ENCODE measurements at places on chromosomes 4 and X.

DNA sequence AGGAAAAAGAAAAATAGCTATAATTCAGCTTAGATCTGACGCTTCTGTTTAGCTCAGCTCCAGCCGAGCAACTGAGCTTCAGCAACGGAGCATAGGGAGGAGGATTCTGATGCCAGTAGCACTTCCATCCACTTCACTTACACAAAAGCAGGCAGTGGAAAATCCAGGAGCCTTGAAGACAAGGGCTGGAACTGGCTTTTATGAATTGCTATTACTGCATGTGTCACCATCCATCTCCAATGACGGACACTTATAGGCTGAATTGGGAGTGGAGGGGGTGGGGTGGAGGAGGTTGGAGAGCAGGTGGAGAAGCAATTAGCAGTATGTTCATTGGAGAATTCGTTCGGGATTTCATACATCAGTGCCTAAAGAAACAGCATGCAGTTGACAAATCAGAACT is 15.6 kb downstream of the ENOX2 start:
- no peak for DNase-seq

DNA sequence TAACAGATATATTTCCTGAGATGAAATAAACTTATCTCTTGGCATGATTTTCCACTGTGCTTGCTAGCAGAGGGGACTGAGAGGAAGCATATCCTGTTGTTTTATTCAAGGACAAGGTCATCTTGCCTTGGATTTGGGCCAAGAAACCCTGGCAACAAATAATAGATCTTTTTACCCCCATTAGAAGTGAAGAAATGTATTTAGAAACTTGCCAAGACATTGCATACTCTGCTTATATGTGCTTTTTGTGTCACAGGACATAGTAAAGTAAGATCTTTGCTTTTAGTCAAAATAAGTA is 170.2 kb downstream of the RAPGEF2 start:
- no peak for DNase-seq

- DNase-seq: no peak
These were observed 48.1 kb downstream of the ABCB7 start for GRCh38 chrX:75107863-75108509.

GRCh38 chr4:161828061-161828460 is 335.7 kb downstream of the FSTL5 start:
- no peak for DNase-seq

- no peak for DNase-seq
These were observed 340 bp downstream of the HNRNPD start for GRCh38 chr4:82373486-82373815.

DNA sequence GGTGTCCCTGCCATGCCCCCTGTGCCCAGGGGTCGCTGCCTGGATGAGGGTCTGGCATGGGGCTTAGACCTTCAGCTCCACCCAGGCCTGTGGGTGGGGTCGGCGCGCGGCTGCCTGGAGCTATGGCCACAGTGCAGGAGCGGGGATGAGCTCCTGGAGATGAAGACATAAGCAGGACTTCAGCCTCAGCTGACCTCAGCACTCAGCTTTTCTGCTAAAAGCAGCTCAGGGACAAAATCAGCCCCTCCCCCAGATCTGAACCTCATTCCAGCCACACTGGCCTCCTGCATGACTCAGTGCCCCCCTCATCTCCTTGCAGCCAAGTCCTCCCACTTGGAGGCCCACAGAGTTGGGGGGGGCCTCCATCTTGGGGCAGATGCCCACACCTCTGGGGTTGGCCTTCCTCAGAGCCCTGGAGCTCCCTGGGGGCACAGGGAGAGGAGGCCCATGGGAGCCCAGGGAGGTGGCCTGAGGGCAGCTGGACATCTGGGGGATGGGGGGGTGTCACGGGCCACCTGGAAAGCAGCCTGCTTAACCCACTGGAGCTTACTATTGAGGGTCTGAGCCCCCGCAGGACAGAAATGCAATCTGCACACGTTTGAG is 19.4 kb upstream of the CPLX1 start:
- no peak for DNase-seq

- DNase-seq: no peak
These were observed 35.7 kb upstream of the EGFL6 start for GRCh38 chrX:13533726-13534125.

- no peak for DNase-seq
These were observed 640 bp downstream of the BANK1 start for GRCh38 chr4:101791182-101791558.

GRCh38 chr4:186134257-186134656 is 29.8 kb downstream of the FAM149A start:
- no peak for DNase-seq

GRCh38 chr4:34619531-34620162 is 1624.7 kb downstream of the ARAP2 start:
- no peak for DNase-seq

GRCh38 chr4:185624259-185624589 is 88.9 kb upstream of the PDLIM3 start:
- DNase-seq: no peak

DNA sequence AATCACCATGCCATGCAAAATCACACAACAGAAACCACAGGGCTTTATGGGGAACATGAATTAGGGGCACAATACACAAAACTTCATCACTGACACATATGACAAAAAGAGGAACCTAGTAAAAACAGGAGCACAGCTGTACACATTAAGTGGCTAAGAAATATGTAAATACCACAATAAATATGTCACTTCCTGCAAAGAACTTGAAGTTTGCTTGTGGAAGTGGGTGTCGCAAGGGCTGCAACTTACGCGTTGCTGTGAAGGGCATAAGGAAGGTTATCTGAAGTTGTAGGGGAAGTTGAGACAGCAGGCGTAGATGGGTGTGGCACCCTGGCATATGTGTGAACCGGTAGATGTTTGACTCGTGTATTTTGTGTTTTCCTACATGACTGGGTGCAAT is 42.4 kb downstream of the CLCN4 start:
- DNase-seq: no peak

DNA sequence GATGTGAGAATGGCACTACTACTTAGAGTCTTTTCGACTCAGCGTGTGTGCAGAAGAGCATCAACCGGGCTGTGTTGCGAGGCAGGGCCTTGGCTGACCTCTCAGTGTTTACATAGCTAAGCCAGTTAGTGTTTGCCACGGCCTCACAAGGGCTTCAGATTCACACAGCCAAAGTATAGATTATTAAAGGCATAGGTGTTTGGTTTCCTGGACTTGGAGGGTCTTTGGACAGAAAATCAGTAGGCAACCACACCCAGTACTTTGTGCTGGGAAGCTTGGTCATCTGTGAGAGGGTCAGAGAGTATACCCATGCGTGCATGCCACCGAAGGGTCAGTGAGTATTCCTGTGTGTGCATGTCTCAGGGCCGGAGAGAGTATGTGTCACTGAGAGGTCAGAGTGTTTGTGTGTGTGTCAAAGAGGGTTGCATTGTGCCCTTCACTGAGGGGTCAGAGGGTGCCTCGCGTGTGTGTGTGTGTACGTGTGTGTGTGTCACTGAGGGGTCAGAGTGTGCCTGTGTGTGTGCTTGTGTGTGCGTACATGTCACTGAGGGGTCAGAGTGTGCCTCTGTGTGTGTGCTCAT is 69.7 kb upstream of the MSANTD1 start:
- DNase-seq: no peak

DNA sequence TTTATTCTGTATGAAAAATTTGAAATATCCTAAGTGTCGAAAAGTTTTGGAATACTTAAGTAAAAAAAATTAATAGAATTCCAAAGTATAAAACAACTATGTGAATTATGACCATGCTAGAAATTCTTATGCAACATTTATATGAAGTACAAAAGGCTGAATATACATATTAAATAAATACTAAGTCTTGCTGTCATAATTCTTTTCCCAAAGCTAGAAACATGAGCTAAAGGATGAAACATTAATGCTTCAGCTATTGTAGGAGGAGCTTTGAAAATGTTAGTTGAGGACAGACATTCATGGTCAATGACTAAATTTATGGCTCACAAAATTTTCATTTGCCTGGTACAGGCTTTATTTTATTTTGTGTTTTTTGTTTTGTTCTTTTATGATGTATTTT is 207.3 kb downstream of the GABRB1 start:
- DNase-seq: no peak

- DNase-seq: no peak
These were observed 39.1 kb downstream of the HAND2 start for GRCh38 chr4:173490817-173491528.

DNA sequence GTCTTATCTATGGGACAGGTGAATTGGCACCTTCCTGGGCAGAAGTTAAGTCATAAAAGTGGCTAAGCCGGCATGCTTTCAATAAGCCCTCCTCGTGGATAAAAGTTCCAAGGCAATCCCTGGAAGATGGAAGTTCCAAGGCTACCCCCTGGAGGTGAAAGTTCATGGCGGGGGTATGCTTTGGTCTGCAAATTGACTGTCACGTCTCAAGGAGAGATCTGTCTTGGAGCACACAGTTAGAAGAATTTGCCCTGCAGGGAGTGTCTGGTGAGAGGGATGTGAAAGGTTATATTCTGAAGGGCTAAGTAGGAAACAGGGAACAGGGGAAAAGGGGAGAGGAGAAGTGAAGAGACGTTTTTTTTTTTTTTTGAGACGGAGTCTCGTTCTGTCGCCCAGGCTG is 26.2 kb upstream of the GPR173 start:
- DNase-seq: no peak

DNA sequence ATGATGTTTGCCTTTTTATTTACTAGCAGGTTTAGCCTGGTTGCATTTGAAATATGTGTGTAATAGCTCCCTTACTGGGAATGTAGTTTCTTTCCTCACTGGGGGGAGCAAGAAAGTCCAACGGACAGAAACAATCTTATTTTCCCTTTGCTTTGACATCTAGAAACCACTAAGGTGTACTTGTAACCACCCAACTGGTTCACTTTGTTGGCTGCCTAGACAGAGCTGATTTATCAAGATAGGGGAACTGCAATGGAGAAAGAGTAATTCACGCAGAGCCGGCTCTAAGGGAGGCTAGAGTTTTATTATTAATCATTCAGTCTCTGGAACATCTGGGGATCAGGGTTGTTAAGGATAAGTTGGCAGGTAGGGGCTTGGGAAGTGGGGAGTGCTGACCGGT is 30.3 kb downstream of the XG start:
- no peak for DNase-seq

GRCh38 chrX:76920607-76921006 is 493.1 kb downstream of the MAGEE1 start:
- DNase-seq: no peak

DNA sequence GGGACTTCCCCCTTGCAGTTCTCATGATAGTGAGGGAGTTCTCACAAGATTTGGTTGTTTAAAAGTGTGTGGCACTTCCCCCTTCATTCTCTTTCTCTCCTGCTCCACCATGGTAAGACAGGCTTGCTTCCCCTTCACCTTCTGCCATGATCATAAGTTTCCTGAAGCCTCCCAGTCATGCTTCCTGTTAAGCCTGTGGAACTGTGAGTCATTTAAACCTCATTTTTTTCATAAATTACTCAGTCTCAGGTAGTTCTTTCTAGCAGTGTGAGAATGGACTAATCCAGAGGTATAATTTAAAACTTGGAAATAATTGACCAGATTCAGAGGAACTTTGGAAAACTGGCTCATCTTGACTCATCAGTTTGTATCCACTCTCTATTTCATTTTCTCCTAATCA is 129.0 kb downstream of the TMEM47 start:
- no peak for DNase-seq

- DNase-seq: no peak
These were observed 40.3 kb downstream of the POLR2B start for GRCh38 chr4:57018980-57019379.

GRCh38 chrX:154116426-154117211 is 19.1 kb upstream of the MECP2 start:
- DNase-seq: no peak

GRCh38 chr4:53267026-53267425 is 98.8 kb downstream of the SCFD2 start:
- DNase-seq: no peak

DNA sequence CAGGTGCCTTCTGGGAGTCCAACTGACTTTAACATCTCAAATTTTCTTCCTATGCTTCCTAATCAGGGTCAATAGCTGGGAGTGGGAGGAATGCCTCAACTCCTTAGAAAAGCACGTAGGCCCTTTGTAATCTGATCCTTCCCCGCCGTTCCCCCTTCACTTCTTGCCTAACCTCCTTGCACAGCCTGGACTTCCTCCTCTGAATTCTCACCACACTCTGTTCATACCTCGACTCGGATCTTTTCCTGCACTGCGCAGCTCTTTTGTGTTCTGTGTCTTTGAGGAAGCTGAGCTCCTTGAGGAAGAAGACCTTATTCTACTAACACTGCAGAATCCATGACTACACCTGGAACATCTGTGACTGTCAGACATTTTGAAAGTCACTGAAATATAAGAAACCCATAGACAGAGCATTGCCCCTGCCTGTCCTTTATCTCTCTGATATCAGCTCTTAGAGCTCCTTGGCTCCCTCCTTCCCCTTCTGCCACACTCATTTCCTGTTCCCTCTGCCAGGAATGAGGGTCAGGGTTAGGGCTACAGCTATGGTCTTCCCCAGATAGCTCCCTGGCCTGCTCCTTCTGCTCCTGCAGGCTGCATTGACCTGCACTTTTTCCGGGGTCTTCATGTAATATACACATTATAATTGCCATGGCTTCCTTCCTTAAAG is 140.2 kb upstream of the LDB2 start:
- no peak for DNase-seq

DNA sequence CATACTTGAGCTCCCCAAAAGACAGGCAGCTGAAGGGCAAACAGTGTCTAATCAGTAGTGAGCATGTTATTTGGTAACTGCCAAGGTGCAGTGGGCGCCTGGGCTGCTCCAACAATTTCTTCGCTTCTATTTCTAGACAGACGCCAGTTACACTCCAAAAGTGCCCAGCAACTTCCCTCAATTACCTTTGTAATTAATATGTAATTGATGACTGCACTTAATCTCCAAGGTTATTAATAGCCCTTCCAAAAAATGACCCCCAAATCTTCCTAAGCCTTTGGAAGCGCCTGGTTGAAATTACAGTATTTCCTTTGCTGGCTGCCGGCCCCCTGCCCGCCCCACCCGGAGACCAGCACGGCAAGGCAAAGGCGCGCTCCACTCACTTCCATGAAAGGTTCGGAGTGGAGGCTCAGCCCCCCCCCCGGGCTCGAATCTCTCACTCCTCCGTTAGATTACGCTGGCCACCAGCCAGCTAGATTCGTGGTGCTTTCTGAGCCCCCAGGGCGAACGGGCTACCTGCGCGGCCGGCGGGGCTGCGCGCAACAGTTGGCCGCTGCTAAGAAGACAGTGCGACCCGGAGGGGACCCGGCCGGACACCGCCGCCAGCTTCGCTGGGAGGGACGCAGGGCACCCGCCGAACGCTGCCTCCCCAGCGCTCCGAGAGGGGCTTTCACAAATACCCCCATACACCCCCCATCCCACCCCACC is 1.9 kb downstream of the GPC4 start:
- DNase-seq: no peak

GRCh38 chr4:96016634-96017299 is 176.9 kb downstream of the PDHA2 start:
- DNase-seq: no peak

GRCh38 chr4:53421791-53422190 is 44.4 kb downstream of the FIP1L1 start:
- DNase-seq: no peak

- DNase-seq: no peak
These were observed 76.2 kb downstream of the ANTXR2 start for GRCh38 chr4:79996851-79997250.

DNA sequence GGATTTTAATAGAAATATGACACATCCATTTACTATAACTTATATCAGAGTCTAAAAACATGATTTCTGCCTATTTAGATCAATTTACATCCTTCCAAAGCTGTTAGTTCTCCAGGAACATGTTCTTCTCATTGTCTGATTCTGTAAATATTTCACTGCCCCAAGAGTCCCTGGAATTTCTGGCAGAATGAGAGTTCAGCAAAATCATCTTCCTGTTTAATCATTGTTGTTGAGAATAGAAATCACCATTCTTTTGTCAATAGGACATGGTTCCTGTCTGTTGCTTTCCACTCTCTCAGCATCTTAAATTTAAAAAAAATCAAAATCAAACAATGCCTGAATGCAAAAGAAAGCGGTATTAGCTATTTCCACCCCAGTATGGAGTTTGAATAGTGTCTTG is 172.8 kb upstream of the FRMPD4 start:
- no peak for DNase-seq
